Ascending aorta (tissue), 2 donors: ENCODE measurements at places on chromosomes 12 and 14.
A peak's percentile ranks its signal among the peaks of the same experiment; 100 is the strongest.

GRCh38 chr12:94049718-94050117 lies 98.7 kb upstream of the PLXNC1 start:
- no peak for DNase-seq

GRCh38 chr12:73906757-73907156 lies 630.9 kb upstream of the ATXN7L3B start:
- DNase-seq, result no peak

DNA sequence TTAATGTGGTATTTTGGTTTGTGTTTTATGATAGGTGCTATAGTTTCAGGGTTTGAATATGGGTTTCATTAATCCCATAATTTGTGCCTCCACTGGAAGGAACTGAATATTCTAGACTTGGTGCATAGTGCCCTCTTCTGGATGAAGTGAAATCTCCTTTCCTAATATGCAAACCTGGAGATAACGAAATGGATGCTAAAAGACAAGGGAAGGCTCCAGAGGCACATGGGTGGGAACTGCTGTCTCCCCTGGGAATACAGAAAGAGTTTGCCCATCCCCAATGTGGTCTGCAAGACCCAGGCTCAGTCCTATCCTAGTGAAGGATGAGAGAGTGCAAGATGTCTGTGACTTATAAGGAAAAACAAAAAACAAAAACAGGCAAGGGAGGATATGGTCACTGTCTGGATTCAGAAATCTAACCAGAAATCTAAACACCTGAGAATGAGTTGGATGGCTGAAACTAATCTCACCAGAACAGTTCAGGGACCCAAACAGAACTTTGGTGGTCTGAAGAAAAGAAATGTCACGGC lies 142.3 kb upstream of the TMPO start:
- no peak for DNase-seq

- DNase-seq, result peak; percentile 19
Measured at GRCh38 chr12:14841761-14842160, 1.6 kb downstream of the ART4 start.

DNA sequence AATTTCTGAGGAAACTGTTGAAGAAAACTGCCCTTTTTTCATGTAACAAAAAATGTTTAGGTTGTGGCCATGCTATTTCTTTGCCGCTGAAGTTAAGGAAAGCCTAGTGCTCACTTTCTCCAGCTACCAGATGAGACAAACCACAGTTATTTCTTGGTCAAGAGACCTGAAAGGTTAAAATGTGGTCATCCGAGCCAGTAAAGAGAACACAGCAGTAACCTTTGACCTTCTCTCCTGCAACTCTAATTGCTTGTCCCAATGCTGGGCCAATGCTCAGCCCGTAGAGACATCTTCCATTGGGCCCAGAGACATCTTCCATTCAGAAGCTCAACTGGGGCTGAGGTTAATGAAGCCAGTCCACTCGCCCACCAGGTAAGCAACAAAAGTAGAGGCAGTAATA lies 109.8 kb upstream of the CPSF6 start:
- DNase-seq, result no peak

DNA sequence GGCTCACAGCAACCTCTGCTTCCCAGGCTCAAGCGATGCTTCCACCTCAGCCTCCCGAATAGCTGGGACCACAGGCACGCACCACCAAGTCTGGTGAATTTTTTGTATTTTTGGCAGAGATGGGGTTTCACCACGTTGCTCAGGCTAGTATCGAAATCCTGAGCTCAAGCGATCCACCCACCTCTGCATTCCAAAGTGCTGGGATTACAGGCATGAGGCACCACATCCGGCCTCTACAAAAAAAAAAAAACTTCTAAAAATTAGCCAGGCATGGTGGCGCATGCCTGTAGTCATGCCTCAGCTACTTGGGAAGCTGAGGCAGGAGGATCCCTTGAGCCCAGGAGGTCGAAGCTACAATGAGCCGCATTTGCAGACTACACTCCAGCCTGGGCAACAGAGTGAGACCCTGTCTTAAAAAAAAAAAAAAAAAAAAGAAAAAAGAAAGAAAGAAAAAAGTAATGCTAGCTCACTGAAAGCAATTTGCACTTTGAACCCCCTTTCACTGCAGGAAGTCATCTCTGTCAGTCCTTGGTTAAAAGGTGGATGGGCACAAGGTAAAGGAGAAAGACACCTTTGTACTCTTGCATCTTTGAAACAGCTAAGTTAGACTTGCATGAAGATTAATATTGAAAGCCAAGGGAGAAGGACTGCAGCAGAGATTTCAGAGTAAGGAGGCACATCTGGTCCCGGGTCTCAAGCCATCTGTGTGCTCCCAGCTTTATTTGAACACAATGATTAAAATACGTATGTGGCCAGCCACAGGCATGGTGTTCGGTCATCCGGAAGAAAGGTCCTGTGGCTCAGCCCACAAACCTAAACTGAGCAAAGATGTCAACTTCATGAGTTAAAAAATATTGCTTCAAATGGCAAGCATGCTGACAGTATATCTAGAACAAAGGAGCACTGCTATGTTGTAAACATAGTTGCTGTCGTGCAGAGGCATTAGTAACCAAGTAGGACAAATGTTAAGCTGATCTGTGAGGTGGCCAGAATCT lies 103.8 kb upstream of the HMGA2 start:
- DNase-seq, result no peak

GRCh38 chr12:69653703-69654102 lies 43.0 kb upstream of the LRRC10 start:
- no peak for DNase-seq

DNA sequence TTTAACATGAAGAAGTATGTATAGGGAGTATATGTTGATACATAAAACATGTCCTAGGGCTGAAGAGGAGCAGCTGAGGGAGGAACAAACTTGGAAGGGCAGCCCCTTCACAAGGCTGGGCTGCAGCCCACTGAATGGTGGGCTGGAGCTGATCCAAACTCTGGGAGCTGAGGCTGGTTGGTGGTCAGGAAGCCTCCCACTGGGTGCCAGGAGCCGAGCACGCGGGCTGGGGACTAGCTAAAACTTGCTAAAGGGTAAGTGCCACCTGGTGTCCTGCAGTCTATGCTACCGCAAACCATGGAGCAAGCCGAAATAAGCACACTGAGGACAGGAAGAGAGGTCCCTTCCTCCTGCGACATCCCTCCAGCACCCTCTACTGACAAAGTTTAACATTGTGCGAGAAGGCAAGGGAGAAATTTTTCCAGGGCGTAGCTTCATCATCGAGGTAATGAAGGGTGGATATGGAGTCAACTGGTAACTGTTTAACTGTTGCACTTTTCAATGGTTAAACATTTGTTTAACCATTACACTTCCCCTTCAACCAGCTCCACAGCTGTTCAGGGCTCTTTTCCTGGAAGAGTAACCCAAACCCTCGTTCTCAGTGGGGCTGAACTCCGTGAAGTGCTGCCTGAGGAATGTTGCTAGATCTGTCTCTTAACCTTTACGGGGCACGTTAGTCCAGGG lies 42.2 kb downstream of the EGLN3 start:
- DNase-seq, result no peak

GRCh38 chr14:27228053-27228452 lies 630.2 kb upstream of the NOVA1 start:
- no peak for DNase-seq

GRCh38 chr12:52119398-52120254 lies 40.1 kb downstream of the SMIM41 start:
- DNase-seq, result no peak

DNA sequence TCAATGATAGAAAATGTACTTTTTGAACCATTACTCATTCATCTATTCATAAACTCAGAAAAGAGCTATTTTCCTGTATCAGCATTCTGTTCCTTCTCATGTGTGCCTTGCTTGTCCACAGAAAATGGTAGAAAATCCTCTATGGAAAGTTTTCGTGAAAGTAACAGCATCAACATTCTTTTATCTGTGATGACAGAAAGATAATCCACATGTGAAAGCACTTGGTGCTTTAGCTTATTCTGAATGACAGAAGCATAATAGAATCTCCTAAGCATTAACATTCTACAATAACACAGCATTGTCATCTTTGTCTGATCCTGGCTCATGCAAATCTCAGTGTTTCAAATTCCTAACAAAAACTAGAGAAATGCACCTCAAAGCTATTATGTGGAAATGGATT lies 431.9 kb downstream of the ADAMTS20 start:
- no peak for DNase-seq

DNA sequence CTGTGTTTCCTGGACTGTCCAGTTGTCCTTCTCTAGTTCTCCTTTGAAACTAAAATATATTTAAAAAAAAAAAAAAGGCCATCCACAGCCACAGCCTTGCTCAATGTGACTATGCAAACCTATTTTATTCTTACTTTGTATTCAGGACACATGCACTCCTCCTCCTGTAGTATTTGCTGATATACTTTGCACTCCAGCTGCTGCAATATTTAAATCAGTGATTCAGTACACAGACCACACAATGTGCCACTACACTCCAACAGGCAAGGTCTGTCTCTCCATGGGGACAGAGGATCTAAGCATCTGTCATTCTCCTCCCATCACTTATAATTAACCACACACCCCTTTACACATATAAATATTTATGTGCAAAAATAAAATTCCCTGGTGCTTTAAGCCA lies 40.2 kb upstream of the CCDC196 start:
- DNase-seq, result no peak

- no peak for DNase-seq
Measured at GRCh38 chr12:116093915-116094314, 183.6 kb downstream of the MED13L start.

DNA sequence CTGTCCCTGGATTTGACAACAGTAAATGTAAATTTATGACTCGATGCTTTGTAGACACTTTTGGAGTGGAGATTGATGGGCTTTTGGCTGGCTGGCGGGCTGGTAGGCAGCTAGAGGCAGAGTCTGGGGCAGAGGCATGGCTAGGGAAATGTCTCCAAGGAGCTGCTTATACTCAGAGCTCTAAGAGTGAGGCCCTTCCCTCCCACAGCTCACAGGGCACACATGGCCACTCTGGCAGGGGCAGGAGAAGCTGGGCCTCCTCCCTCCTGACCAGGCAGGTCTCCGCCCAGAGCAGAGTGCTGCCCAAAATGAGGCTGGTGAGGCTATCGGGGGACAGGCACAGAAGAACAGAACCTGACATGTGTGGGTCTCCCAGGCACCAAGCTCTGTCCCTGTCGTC lies 67.5 kb downstream of the GALNT16 start:
- DNase-seq, result no peak

- no peak for DNase-seq
Measured at GRCh38 chr14:82438436-82438835, 904.8 kb upstream of the SEL1L start.

DNA sequence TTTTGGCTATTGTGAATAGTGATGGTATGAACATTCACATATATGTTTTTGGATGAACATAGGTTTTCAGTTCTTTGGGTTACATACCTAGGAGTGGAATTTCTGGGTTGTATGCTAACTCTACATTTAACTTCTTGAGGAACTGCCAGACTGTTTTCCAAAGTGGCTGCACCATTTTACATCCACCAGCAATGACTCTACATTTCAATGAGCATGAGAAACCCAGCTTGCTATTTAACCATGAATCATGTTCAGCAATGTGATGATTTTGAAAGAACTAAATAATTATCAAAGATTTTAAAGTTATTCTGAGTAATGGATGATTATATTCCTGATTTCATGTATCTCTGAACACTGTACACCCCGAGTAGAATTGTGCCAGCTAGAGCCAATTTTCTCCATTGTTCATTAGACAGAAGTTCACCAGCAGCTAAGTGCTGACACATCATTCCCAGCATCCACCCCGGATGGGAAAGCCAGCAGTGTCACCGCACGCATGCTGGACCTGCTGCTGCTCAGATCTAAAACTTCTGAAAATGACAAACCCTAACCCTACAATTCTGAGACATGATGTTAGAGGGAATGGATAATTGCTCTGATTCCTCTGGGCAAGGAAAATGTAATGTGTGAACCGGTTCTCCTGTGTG lies 13.3 kb upstream of the ANAPC5 start:
- no peak for DNase-seq

- DNase-seq, result no peak
Measured at GRCh38 chr12:11477110-11477509, 81.7 kb upstream of the PRB2 start.

DNA sequence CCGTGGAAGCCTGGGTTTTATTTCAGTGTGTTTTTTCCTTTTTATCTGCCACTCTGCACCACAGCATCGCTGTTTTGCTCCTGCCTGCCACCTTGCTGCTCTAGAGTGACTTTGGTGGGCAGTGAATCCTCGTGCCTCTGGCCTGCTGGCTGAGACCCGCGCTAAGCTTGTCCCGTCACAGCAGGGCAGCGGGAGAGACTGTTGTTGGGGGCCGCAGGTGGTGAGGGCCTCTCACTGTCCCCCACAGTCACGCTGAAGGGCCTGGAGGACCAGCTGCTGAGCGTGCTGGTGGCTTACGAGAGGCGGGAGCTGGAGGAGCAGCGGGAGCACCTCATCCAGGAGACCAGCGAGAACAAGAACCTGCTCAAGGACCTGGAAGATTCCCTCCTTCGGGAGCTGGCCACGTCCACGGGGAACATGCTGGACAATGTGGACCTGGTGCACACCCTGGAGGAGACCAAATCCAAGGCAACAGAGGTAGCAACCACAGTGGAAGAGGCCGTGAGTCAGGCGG lies 55.2 kb downstream of the CCDC92 start:
- no peak for DNase-seq

DNA sequence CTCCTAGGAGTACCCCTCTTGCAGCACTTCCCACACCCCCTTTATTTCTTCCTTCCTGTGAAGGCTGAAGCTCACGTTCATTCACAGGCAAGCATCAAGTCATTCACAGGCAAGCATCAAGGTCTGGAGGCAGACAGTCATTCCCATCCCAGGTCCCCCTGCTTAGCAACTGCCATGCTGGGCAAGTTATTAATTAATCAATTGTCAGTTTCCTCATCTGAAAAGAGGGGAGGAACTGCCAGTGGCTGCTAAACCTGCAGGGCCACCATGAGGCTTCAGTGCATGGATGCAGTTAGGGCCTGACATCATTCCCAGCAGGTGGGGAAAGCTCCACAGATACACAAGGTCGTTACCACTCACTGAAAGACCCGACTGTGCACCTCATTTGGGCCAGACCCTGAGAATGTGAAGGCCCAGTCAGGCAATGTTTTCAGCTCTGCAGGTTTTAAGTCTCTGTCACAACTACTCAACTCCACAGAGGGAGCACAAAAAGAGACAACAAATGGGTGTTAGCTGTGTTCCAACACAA lies 85.0 kb upstream of the GPR68 start:
- DNase-seq, result no peak

DNA sequence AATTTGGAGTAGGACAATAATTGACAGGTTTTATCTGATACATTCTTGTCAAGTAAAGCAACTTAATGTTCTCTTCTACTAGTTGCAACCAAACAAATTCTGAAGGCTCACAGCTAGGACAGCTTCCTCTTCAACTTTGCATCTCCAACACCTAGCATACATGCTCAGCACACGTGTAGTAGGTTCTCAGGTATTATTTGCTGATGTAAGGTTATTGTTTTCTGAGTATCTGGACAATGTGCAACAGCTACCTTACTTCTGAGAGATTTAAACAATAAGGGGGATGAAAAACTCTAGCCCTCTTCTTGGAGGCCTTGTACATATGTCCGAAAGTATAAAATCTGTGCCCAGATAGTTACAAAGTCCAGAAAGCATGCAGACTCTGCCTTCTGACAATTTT lies 15.5 kb upstream of the FLRT2 start:
- DNase-seq, result no peak

- DNase-seq, result no peak
Measured at GRCh38 chr14:74526854-74527585, 33.5 kb downstream of the ISCA2 start.
